ENCODE measurements at places on chromosomes 1 and 21.

- DNase-seq, result no peak
These were observed 40.6 kb downstream of the MRPL39 start for GRCh38 chr21:25566645-25567044.

GRCh38 chr1:23521588-23521987, 9.4 kb downstream of the E2F2 start:
- no peak for DNase-seq

- no peak for DNase-seq
These were observed 131.8 kb upstream of the DUSP10 start for GRCh38 chr1:221873673-221874072.

- DNase-seq, result no peak
These were observed 57.2 kb downstream of the LAMC1 start for GRCh38 chr1:183080406-183080805.

GRCh38 chr1:229075716-229076115, 195.2 kb upstream of the RAB4A start:
- no peak for DNase-seq

GRCh38 chr1:24363994-24364393, 44.8 kb downstream of the GRHL3 start:
- peak; percentile 46 for DNase-seq

- no peak for DNase-seq
These were observed 233.5 kb downstream of the OMA1 start for GRCh38 chr1:58312971-58313563.

All from islet precursor cell (in vitro differentiated cells).